Tongue (tissue), 3 donors: ENCODE measurements at places on chromosomes 4 and X. TPM values are rescaled to one million over a fixed set of nuclear protein-coding genes. Genes with fewer than 3 reads are reported as not detected.

DNA sequence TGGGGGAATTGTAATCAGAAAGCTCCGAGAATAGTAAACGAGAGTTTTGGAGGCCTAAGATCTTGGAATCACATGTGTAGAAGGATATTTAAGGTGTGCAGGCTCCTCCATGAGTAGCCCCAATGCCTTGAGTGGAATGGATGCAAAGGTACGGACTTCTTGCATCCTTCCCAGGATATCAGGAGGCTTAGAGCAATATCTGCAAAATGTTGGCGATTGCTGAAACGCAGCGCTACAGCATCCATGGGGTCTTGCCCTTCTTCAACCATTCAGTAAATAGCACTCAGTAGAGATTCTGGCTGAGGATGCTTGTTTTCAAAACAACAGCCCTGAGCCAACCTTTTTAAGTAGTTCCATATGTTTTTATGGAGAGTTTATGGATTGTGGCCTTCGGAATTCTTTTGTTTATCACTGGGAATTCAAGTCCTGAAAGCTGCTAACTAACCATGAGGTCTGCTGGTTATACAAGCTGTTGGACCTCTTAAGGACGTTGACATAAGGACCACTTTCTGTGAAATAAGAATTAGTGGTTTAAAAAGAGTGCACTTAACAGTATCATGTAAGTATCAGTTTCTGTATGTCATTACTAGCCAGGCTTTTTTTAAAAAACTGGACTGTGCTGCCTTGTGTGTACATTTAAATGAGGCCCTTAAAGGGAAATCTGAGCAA, 228.8 kb upstream of the PGRMC2 start:
- DNase-seq, result peak; percentile 86

DNA sequence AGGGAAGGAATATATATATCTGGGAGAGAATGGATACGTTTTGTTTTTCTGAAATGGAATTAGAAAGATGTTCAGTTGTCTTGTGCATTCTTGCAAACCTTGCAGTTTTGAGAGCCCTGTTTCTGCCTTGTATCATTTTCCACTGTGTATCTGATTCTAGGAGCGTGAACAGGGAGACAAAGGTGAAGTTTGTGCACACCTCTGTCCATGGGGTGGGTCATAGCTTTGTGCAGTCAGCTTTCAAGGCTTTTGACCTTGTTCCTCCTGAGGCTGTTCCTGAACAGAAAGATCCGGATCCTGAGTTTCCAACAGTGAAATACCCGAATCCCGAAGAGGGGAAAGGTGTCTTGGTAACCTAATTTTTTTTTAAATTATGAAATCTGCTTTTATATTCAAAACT, 17.7 kb downstream of the PGM2 start:
- DNase-seq, result no peak

Gene TMEM187
- 9.4 TPM for total RNA-seq

DNA sequence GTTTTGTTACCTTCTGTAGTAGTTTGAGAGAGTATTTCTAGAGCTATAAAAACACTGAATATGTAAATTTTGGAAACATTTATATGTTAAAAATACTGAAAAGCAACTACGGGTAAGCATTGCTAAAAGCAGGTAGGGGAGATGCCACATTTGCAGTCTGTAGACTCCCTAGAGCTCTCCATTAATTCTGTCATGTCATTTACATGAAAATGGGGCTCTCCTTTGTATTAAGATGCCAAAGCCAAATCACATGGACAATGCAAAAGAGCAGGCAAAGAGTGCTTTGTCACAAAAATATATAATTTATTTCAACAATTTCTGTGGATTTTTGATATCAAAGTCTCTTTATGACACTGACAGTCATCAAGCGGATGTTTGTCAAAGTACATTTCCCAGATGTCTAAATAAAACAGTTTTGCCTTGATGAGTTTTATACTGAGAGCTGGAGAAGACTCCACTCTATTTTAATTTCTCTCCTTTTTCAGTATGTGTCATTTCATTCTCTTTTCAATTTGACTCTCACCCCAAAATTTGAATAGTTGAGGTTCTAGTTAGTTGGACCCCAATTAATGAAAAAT, 51.8 kb downstream of the LDB2 start:
- no peak for DNase-seq

Gene GIMD1
- total RNA-seq, result not detected

Gene PRRG1
- total RNA-seq, result 16.0 TPM

Gene BTC
- 32.9 TPM for total RNA-seq

- DNase-seq, result no peak
Measured at GRCh38 chr4:137980641-137981040, 261.5 kb downstream of the SLC7A11 start.

DNA sequence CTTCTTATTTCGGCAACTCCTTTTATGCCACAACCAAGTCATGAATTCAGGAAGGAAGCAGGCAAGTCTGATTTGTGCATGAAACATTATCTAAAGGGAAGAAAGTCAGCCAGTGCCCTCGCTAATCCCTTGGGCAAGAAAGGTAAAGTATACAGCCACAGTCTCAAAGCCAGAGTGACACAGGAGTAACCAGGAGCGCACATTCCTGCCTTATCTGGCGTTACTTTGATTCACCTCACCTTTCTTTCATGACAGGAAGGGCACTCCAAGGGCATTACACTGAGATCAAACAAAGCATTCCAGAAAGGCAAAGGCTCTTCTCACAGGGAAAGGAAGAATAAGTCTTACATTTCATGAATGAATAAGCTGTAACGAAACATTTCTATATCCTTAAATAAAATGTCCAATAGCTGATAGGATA, 38.8 kb downstream of the FAT1 start:
- no peak for DNase-seq
